ENCODE measurements at places on chromosomes 6 and 20.

GRCh38 chr20:50416269-50417022 lies 93.7 kb upstream of the PTPN1 start:
- no peak for DNase-seq

DNA sequence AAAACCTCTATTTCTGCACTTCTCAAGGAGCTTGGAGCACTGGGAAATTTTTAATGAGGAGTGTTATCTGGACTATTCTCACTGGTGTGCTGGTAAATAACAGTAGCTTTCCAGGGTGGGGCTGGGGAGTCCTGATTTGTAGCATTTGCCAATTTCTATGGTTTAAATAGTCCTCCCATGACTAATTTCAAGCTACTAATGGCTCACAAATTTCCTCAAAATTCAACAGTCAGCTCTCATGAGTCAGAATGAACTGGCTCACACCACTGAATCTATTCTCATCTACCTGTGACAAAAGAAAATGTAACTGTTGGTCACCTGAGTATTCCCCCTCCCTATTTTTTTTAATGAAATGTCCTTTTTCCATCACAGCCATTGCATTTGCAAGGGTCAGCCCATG lies 449.6 kb downstream of the KIF16B start:
- DNase-seq, result peak; percentile 11

- DNase-seq, result no peak
Observed at GRCh38 chr20:62739581-62740285, 31.1 kb downstream of the NTSR1 start.

DNA sequence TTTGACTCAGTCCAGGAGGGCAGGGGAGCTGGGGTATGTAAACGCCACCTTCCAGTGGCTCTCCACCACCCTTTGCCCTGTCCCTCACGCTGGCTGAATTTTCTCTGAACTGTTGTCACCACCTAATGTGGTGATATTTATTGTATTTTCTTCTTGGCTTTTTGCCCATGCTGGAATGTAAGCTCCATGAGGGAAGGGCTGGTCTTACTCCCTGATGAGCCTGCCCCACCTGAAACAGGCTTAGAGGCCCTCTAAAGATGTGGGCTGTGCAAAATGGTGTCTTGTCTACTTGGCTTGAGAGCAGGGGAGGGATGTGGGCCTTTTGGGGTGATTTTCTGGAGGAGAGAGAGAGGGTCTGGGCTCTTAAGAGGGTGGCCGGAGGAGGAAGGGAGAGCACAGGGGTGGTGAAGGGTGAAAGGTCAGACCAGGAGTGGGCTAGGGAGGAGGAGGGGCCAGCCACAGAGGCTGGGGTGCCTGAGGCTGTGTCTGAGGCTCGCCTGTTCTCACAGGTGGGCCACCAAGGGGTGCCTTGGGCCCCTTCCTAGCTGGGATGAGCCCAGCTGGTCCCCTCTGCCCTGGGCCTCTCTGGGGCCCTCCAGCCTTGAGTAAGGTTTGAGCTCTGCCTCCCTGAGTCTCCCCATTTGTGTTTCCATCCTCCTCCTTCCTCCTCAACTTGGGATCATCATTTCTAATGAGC lies 37.3 kb downstream of the SPDEF start:
- no peak for DNase-seq

GRCh38 chr6:52304983-52305390 lies 20.4 kb upstream of the MCM3 start:
- DNase-seq, result peak; percentile 69

GRCh38 chr20:13788167-13788834 lies 3.5 kb downstream of the NDUFAF5 start:
- DNase-seq, result peak; percentile 73

DNA sequence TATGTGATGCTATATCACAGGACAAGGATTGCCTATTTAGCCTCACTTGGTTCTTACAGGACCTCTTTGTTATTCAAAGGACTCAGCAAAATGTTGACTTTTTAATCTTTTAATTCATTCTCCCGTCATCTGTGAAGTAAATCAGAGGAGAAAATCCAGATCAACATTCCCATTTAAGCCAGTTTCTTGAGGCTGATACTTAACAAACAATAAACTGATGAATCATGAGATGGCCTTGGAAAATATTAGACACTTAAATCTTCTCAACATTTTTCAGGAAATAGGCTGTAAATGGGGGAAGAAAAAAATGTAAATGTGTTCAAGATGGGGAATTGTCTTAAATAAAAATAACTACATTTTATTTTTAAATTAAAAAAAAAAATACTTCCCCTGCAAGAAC lies 55.9 kb upstream of the UBR2 start:
- DNase-seq, result no peak

DNA sequence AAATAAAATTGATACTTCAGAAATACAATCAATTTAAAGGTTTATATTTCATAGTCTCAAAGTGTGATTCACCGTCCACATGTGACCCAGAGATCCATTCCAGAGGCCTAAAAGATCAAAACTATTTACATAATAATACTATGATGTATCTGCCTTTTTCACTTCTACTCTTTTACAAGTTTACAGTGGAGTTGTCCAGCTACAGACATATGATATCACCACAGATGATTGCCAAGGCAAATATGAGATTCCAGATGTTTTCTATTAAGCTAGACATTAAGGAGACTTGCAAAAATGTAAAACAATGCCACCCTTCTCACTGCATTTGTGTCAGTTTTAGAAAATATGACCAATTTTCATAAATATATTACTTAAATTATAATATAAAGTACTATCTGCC lies 443.7 kb downstream of the GJA1 start:
- no peak for DNase-seq

- peak; percentile 66 for DNase-seq
Observed at GRCh38 chr6:139062932-139063646, 34.5 kb downstream of the ABRACL start.

- peak; percentile 44 for DNase-seq
Observed at GRCh38 chr6:150685860-150686259, 86.2 kb downstream of the PLEKHG1 start.

- no peak for DNase-seq
Observed at GRCh38 chr6:33420491-33421343, 852 bp downstream of the SYNGAP1 start.

DNA sequence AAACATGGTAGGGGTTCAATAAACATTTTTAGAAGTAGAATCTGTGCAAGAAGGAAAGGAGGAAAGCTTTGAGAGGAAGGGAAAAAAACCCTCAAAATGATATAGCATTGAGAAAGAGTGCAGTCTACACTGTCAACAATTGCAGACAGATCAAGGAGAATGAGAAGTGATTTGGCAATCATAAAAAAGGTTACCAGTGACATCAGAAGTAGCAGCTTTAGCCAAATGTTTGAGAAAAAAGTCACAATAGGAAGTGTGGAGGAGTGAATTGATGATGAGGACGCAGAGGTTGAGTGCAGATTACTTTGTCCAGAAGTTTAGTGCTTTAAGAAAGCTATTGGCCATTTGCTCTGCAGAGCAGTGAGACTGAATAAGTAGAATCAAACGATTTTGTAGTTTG lies 155.0 kb downstream of the GJA1 start:
- no peak for DNase-seq

Data from astrocyte of the hippocampus (primary cell).